ENCODE measurements at places on chromosomes 3 and 15. TPM values are rescaled to one million over a fixed set of nuclear protein-coding genes. Genes with fewer than 3 reads are reported as not detected.

ZNF660 gene
- total RNA-seq, result not detected

SLC25A20 gene
- 23.4 TPM for total RNA-seq

DNA sequence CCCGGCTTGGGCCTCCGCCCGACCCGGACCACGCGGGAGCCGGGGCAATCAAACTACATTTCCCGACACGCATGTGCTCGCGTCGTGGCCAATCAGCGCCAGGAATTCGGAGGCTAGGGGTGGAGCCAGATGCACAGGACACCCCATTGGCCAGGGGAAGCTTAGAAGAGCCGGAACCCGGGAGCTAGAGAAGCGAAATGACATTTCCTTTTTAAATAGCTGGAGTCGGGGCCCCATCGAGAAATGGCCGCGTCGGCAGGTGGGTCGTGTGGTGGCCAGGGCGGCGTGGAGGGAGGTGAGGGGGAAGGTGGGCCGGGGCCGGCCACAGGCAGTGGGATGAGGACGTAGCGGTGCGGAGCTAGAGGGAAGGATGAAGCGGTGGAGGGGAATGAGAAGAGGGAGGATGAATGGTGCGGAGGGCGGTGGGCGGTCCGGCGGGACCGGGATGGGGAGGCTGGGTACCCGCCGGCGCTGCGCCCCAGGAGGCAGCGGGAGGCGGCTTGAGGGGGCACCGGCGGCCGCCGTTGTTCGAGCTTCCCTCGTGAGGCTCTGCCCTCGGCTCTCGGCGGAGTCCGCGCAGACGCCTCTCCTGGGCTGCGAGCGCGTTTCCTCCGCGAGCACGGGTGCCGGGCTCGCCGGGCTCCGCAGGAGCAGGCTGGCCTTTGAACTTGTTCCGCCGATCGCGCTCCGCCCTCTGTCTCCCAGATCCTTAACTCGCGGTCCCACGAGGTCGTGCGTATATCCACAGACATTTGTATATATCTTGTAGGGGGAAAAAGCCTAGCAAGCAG, at the start of gene KBTBD8:
Gene KBTBD8, plus strand, starts transcription at position 195 of the 791 bp plus-strand sequence. Its CDS starts 49 bp downstream, at position 244.
- peak; percentile 97 for DNase-seq

GREM1 gene
- total RNA-seq, result 30.7 TPM

SMCO1 gene
- not detected for total RNA-seq

CTDSPL gene
- total RNA-seq, result 24.6 TPM

ALCAM gene
- 36.9 TPM for total RNA-seq

HYAL3 gene
- 3.0 TPM for total RNA-seq

All from MG63 (cell line).